ENCODE measurements at places on chromosomes 3 and 15.

DNA sequence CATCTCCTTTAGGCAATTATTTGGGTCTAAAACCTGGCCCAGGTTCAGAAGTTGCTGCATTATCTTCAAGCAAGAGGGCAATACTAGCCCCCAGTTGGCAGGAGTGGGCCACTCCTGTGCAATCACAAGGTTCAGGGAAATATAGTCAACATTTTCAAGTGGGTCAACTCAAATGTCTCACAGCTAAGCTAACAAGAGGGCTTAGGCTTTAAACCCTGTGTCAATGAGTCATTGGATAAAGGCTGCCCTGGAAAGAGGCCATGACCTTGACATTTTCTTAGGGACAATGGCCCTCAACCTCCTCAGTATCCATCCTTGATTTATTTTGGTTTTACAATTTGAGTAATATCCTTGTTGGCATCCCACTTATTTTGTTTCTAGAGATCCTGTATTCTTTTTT is 73.5 kb upstream of the DCP1A start:
- DNase-seq, result no peak

- no peak for DNase-seq
These were observed 1.6 kb upstream of the P3H2 start for GRCh38 chr3:190122198-190122771.

DNA sequence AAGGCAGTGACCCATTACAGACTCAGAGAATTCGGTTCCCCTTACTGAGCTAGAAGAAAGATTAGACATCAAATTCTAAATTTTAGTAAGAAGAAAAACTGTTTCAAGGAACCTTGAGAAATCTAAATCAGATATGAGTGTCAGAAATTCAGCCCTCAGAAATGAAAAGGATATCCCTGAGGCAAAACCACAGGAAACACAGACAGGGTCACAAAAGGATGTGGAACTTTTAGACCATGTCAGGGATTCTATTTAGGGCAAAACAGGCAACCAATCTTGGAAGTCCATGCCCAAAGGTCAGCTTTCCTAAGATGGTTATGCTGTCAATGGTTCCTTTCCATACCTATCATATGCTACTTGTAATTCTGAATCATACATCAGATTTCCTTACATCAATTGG is 31.6 kb downstream of the SHOX2 start:
- no peak for DNase-seq

DNA sequence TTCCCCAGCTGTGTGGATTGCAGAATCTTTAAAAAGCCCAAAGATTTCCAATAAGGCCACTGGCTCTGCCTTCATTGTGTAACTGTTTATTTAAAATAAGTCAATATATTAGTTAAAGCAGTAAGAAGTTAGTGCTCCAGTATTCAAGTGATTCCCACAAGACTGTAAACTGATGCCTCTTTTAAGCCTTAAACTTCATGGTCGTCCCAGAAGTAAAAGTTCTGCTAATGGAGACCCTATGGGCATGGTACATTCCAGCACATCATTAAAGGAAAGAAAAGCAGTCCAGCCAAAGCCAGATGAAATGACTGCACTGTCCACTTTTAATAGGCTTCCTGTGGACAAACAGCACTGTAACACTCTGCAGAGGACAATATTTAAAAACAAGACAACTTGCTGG is 512.6 kb downstream of the MECOM start:
- no peak for DNase-seq

GRCh38 chr3:126111566-126112475 is 27.9 kb upstream of the SLC41A3 start:
- DNase-seq, result no peak

DNA sequence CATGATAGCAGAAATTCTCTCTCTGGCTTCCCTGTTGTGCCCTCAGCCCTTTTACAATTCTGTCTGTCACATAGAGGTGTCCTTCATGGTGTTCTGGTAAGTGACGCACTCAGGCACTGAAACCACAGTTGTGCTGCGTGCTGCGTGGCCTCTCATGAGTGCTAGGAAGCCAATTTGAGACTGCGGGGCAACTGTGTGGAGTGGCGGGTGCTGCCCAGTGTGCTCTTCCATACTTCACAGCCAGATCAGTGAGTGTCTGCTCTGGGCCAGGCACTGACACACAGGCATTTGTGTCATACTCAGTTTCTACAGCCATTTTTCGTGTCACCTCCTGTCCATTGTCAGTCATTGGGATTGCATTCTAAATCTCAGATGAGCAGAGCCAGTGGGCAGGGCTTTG is 133.1 kb upstream of the PLXNA1 start:
- DNase-seq, result no peak

DNA sequence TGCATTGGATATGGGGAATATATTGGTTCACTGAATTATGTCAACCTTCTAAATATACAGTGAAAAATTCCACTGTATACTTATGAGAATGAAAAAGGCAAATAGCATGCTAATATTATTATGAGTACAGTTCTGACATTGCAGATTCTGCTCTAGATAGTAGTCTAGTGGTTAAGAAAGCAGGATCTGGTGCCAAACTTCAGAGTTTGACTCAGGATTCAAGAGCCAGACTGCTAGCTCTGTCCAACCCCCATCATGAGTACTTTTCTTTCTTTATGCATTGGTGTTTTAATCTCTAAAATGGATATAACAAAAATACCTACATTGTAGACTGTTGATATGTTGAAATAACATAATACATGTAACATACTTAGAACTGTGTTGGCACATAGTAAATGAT is 57.3 kb upstream of the PLSCR4 start:
- no peak for DNase-seq

DNA sequence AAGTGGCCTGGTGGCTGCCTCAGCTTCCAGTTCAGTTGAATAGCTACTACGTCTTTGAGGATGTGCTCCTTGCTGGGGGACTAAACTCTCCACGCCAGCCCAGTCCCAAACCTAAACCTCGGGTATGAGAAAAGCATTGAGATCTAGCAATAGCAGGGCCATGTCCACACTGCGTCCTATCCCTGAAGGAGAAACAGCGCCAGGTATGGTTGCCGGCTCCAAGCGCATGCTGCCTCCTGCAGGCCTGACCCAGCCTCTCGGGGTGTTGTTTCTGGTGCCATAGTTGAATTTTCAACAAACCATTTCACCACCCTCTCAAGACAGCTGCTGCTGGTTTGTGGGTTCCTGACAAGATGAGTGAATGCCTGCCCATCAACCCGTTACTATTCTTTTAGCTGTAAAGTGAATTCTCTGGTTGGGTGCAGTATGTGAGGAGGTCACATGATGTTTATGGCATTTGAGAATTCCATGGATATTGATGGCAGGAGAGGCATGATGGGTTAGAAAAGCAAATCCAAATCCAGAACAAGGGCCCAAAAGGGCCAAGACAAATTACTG is 13.0 kb upstream of the SLC28A1 start:
- no peak for DNase-seq

- DNase-seq, result no peak
These were observed 148.0 kb downstream of the DIPK2A start for GRCh38 chr3:144119633-144120032.

DNA sequence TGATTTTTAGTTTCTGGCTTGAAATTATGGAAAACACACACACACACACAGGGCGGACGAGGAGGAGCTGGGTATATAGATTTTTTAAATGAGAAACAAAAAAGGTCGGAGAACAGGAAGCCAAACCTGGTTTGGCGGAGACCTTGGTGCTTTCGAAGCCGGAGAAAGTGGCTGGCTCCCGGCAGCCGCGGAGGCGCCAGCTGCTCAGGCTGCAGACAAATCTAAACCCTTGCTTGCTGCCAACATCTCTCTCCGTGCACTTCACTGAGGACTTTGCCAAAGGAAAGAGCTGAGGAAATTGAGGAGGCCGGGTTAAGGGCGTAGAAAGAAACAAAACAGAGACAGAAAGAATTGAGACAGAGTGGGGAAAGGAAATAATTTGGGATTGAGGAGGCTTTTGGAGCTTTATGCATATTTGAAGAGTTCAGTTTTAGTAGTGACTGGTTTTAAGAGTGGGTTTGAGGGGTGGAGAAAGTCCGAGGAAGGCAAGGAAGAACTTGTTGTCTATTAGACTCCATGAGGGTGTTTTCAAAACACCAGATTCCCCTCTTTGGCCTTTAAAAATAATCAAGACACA is 2.2 kb downstream of the ZIC1 start:
- DNase-seq, result no peak

- DNase-seq, result no peak
These were observed at the start of gene GPR176 for GRCh38 chr15:39919748-39920509. Gene GPR176, minus strand, starts transcription at chr15:39920266. Its CDS starts 240 bp downstream, at chr15:39920026.

DNA sequence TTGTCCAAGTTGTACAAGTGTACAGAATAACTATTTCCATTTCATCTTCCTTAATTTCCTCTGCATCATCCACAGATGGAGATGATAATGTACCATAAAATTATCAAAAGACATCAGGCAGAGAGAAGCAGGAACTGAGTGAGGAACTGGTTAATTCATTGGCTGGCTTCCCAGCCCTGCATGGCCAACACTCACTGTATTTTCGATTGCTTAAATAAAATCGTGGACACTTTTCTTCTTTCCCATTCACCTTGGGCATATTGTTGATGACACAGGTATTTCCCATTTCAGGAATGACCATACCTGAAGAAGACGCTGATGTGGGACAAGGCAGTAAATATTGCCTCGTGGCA is 144.2 kb upstream of the ABHD17C start:
- DNase-seq, result no peak

- DNase-seq, result no peak
These were observed 10.9 kb upstream of the BCL2A1 start for GRCh38 chr15:79981831-79982455.

- no peak for DNase-seq
These were observed 496.8 kb downstream of the CNTN4 start for GRCh38 chr3:2595486-2595885.

DNA sequence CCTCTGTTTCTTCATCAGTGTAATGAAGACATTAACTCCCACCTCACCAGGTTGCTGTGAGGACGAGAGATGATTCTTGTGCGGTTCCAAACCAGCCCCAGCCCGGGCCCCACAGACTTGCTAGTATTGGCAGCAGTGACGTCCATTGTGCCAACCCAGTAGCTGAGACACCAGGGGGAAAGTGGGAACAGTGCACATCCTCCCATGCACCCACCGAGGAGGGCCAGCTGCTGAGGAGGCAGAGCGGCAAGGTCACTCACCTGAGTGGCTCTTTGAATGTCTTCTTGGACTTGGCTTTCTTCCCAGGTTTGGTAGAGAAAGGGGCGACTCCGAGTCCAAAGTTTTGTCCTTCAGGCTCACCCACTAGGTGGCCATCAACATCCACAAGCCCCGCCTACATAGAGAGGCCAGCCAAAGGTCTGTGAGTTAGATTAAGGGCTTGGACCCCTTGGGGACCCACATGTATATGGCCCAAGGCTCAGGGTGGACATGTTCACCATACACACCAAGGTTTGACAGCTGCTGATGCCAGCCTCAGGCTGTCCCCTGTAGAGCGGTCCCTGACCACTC is 38.0 kb downstream of the KIF9 start:
- no peak for DNase-seq

DNA sequence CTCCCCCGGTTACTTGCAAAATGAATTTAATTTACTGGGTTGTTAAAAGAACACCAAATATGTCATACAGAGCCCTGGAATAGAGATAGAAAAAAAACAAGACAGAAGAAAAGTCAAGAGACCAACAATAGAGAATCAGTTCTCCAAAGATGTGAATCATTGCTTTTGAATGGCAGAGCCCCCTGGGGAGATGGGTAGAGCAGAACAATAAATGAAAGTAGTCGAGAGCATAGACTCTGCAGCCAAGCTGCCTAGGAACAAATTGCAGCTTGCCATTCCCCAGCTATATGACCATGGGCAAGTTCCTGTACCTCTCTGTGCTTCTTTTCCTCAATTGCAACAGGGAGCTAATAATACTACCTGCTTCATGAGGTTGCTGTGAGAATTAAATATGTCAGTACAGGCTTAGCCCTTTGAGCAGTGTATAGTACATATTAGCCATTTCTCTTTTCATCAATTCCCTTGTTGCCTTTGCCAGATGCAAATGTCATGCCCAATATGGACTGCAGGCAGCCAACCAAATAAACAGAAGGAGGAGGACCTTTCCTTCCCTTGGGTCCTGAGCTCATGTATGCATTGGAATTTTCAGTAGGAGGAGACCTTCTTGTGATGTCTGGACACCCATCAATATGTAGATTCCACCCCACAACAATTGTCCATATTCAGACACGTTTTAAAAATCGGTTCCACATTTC is 25.0 kb upstream of the BFSP2 start:
- DNase-seq, result no peak

- DNase-seq, result peak; percentile 82
These were observed 30.6 kb upstream of the ABHD2 start for GRCh38 chr15:89057506-89058133.

GRCh38 chr3:143188881-143189280 is 69.3 kb downstream of the CHST2 start:
- DNase-seq, result no peak

DNA sequence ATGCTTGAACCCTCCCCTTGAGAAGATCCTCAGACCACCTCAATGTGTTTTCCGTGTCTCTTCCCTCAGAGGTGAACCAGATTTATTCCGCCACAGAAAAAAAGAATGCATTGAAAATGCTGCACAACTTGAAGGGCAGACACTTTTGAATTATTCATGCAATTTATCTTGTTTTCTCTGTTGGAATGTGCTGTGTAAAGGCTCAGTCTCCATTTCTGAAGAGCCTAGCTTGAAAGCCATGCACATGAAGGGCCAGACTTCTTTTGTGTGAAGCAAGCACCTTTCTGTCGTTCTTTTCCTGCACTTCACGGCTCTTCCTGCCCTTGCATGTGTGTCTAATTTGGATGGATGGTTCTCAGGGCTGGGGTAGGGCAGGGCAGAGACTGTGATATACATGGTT is 79.0 kb upstream of the ATP13A5 start:
- DNase-seq, result no peak

DNA sequence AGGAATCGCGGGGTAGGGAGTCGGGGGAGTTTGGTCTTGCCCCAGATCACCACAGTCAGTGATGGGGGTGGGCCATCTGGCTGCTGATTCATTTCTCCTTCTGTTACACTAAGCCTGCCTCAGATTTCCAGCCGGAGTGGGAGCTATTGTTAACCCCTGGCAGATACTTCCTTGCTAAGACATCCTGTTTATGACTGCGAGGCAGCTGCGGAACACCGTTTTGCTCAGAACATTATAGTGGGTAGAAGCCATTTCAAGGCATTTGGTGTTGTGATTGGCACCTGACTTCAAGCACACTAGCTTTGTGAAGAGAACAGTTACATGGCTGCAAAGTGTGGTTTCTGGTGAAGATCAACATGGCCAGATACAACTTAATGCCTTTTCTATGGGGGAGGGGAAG is 73.8 kb downstream of the FLNB start:
- DNase-seq, result no peak

DNA sequence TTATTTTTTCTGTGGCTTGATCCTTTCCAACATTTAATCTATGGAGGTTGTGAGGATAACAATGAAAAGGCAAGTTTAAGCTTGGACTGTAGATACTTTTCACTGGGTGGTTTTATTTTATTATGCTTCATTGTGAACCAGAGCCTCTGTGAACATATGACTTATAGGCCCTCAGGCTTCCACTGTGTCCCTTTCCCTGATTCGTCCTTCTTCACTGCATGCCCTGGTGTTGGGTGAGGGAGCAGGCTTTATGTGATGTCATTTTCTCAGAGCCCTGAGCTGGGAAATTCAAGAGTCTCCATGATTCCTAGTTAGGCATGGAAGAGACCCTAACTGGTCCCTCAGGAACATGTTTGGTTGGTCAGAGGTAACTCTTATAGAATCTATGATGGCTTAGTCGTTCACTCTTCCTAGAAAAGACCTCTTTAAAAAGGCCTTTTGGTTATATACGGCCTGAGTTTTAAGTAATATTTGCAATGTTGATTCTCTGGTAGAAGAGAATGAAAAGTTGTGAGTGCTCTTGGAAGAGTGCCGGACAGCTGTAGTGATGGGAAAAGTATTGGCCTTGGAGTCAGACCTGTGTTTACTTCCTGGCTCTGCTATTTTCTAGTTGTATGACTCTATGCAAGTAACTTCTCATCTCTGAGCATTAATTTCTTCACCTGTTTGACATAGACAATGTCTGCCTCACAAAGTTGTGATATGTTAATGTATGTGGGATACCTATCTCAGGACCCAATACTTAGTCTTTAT is 168.4 kb downstream of the LPP start:
- no peak for DNase-seq

Measured in NAMALWA (cell line).